ENCODE measurements at places on chromosomes 11 and 22.

GRCh38 chr11:117145393-117145761 is 1.3 kb downstream of the PAFAH1B2 start:
- no peak for DNase-seq

GRCh38 chr22:50047346-50047745 is 10.8 kb downstream of the TTLL8 start:
- no peak for DNase-seq

- no peak for DNase-seq
Observed at GRCh38 chr22:26196657-26197056, 27.4 kb downstream of the SEZ6L start.

DNA sequence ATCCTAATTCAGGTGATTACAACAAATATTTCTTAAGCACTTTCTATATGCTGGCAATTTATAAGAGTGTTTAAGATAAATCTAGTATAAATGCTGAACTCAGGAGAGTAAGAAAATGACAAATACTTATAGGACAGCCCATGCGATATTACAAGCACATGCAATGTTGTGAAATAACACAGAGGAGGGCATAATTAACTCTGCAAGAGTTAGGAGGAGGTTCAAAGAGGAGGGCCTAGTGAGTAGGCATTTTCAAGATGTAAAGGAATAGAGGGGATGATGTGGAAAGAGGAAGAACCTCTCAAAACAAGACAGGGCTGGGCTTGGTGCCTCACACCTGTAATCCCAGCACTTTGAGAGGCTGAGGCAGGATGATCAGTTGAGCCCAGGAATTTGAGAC is 37.1 kb upstream of the IL17RA start:
- DNase-seq = no peak

- no peak for DNase-seq
Observed at GRCh38 chr11:2645779-2646118, 54.0 kb downstream of the KCNQ1OT1 start.

- no peak for DNase-seq
Observed at GRCh38 chr11:121839781-121840180, 276.2 kb downstream of the BLID start.

- DNase-seq = no peak
Observed at GRCh38 chr22:30340911-30341685, 14.4 kb upstream of the TBC1D10A start.

DNA sequence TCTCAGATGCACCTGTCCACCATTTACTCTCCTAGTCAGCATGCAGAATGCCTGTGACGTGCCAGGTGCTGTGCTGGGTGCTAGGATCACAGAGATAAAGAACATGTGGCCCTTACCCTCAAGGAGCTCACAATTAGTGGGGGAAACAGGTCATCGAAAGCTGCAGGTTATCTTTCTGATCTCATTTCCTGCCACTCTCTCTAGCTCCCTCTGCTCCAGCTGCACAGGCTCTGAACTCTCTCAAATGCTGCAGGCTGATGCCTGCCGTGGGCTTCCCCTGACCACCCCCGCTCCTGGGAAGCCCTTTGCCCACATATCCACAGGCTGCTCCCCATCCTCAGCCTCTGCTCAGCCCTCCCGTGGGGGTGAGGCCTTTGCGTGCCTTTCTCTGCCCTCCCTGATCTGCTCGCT is 29.6 kb downstream of the SHANK3 start:
- no peak for DNase-seq

DNA sequence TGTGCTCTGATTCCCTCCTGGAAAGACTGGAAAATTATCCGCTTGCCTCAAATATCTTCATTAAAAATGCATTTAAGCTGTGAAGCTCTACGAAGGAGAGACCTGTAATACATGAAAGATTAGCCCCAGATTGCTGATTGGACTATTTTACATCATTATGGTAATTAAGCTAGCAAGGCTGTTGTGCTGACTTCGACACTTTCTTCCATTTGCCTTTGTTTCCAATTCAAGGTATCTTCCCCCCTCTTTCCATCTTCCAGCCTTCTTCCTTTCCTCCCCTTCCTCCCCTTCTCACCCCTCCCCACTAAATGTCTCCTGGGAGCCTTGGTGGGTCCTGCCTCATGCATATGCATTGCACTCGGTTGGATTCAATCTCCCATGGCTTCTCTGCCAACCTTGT is 710.8 kb downstream of the OPCML start:
- DNase-seq = no peak
